ENCODE measurements at places on chromosomes 1 and 21.

GRCh38 chr21:46127239-46128105 lies 27.9 kb downstream of the FTCD start:
- H3K4me1 ChIP-seq, result peaks cover 22% of the 10 kb centered on the region
- no peaks in the 10 kb centered on the region for H3K27me3 ChIP-seq
- H3K4me3 ChIP-seq, result no peak overlapping the region
- DNase-seq, result no peak
- peaks cover 39% of the 10 kb centered on the region for H3K36me3 ChIP-seq

- H3K27ac ChIP-seq, result no peak overlapping the region
- peaks cover 79% of the 10 kb centered on the region for H3K27me3 ChIP-seq
- H3K4me3 ChIP-seq, result no peak overlapping the region
- no peak for DNase-seq
- H3K36me3 ChIP-seq, result no peaks in the 10 kb centered on the region
These were observed 8.3 kb downstream of the GFI1 start for GRCh38 chr1:92478393-92478792.

GRCh38 chr21:43697758-43698643 lies 20.9 kb upstream of the PDXK start:
- H3K4me3 ChIP-seq, result no peak overlapping the region
- DNase-seq, result no peak
- H3K36me3 ChIP-seq, result peaks cover 31% of the 10 kb centered on the region
- H3K27ac ChIP-seq, result no peak overlapping the region
- H3K4me1 ChIP-seq, result peaks cover 19% of the 10 kb centered on the region

- no peaks in the 10 kb centered on the region for H3K27me3 ChIP-seq
- H3K4me1 ChIP-seq, result no peaks in the 10 kb centered on the region
- no peak for DNase-seq
- H3K4me3 ChIP-seq, result no peak overlapping the region
- no peaks in the 10 kb centered on the region for H3K36me3 ChIP-seq
These were observed 112.2 kb downstream of the BRINP2 start for GRCh38 chr1:177282976-177283375.

DNA sequence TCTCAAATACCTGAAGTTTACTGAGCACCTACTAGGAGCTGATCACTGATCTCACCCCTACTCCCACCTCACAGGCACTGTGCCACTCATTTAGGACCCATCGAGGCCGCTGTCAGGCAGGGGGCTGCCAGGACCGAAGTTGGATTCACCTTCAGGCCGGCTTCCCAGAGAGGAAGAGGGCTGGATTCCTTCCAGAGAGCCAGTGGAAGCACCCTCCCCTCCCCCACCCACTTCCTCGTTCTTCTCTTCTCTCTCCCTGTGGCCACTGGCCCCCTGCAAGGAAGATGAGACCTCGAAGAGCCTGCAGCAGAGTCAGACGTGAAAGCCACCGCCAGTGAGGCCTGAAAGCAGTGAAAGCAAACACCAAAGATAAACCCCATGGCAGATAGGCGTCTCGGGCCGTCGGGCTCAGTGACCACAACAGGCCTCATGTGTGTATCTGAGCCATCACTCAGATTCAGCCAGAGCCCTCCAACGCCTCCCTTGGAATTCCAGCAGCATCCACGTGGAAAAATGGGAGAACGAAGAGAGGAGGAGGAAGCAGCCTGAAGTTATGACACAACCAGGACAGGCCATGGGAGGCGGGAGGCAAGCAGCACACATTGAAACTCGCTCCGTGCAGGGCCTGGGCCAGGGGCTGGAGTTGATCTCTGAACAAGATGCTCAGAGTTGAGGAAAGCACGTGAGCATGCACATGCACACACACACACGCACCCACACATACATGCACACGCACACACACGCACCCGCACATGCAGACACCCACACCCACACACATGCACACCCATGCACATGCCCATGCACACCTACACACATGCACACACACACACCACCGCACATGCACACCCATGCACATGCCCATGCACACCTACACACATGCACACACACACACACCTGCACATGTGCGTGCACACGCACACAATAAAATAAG lies 6.2 kb upstream of the AGTRAP start:
- H3K27ac ChIP-seq, result peak overlapping the region; percentile 85
- no peaks in the 10 kb centered on the region for H3K27me3 ChIP-seq
- H3K4me3 ChIP-seq, result no peak overlapping the region
- H3K4me1 ChIP-seq, result peaks cover 37% of the 10 kb centered on the region
- no peaks in the 10 kb centered on the region for H3K36me3 ChIP-seq
- peak; percentile 44 for DNase-seq

- no peak for DNase-seq
- H3K27me3 ChIP-seq, result no peaks in the 10 kb centered on the region
- H3K4me1 ChIP-seq, result no peaks in the 10 kb centered on the region
These were observed 16.2 kb upstream of the ERICH3 start for GRCh38 chr1:74689621-74690363.

All from left ventricle myocardium inferior (tissue), 1 donor.